SK-N-DZ (cell line): ENCODE measurements at places on chromosomes 7 and 10.

DNA sequence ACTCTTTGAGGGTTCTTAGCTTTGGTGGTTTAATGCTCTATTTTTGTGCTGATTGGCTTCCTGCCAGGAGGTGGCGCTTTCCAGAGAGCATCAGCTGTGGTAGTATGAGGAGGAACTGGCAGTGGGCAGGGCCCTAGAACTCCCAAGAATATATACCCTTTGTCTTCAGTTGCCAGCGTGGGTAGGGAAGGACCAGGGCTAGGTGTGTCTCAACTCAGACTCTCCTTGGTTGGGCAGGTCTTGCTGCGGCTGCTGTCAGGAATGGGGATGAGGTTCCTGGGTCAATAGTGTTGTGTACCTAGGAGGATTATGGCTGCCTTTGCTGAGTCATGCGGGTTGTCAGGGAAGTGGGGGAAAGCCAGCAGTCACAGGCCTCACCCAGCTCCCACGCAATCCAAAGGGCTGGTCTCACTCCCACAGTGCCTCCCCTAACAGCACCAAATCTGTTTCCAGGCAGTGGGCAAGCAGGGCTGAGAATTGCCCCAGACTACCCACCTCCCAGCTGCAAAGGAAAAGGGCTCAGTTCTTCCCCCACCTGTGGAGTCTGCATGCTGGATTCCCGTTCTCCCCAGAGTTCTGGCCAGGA, 191.5 kb downstream of the PHTF2 start:
- no peak for DNase-seq

- no peak for DNase-seq
Measured at GRCh38 chr10:13767676-13768178, 181.0 kb downstream of the PRPF18 start.

- no peak for DNase-seq
Measured at GRCh38 chr7:83117466-83117865, 45.2 kb downstream of the PCLO start.

DNA sequence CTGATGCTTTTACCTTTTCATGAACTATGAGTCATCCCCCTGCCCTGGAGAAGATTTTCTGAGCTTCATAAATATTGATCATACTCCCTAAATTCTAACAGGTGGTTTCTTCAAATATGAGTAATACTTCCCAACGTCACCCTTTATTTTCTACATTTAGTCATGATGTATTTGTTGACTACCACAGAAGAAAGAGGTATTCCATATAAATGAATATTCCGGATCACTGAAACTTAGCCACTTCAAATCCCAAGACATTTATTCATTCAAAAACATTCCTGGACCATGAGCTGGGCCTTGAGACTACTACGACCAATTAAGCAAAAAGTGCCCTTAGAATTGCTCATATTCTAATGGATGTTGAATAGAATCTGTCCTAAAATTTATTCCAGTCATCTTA, 395.8 kb upstream of the NPVF start:
- DNase-seq, result no peak
